Fibroblast of gingiva (primary cell): ENCODE measurements at places on chromosomes 2 and 18.

DNA sequence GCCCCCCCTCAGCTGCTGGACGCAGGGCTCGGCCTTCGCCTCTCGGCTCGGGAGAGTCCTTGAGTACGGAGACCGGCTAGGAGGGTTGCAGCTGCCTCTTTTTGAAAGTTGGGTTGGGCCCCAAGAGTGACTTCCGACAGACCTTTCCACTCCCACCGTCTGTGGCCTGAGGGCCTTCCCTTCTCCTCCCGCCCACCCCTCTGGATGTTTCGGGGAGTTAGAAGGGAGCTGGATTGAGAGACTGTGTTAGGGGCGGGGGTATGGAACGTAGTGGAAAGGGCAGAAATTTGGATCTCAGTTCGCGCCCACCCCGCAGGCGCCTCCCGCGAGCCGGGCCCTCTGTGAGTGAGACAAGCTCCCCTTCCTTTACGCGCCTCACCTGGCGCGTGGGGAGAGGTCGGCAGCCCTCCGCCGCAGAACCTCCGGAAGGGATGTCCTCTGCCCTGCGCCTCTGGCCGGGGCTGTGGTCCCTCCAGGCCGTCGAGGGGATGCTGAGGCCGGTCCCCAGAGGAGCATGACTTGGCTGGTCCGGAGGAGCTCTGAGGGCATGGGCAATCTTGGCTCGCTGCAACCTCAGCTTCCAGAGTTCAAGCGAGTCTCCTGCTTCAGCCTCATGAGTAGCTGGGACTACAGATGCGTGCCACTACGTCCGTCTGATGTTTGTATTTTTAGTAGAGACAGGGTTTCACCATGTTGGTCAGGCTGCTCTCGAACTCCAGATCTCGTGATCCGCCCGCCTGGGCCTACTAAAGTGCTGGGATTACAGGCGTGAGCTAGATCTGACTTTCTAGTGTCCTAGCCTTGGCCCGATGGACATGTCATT is 15.9 kb downstream of the C2orf74 start:
- peak; percentile 28 for DNase-seq

DNA sequence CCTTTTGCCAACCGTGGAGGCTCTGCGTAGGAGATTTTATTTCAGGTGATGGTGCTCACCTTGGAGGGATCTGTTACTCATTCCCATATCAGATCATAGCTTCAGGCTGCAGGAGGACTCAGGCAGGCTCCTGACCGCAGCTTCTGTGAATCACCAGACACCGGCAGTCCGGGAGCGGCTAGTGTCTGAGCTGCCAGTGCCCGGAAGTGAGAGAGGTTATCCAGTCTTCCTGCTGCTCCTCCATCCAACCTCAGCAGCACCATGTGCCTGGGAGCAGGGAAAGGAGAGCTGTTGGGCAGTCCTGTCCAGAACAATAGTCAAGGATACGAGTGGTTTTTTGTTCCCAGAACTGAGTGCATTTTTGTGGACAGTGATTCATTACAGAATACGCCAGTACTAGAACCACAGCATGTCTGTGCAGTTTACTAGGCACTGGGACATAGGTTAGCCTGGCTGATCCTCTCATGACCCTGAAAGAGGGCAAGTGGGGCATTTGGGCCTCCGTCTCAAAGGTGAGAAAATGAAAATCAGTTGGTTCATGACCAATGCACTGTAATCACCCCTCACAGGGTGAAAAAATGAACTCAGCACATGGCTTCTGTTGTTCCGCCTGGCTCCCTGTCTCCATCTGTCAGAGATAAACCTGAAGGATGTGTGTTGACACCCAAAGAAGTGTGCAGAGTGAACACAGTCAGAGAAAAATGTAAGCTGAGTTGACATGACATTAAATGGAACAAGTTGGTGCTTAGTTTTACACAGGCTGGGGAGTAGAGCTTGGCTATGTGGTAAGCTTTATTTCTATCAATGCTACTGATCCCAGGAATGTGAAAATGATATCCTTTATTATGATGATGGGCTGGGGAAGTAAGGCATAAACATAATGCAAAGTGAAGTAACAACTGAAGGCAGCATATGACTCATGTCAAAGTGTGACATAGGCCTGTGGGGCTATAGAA is 12.2 kb downstream of the FHOD3 start:
- peak; percentile 96 for DNase-seq

GRCh38 chr2:80291656-80292055 is 12.9 kb downstream of the LRRTM1 start:
- no peak for DNase-seq

DNA sequence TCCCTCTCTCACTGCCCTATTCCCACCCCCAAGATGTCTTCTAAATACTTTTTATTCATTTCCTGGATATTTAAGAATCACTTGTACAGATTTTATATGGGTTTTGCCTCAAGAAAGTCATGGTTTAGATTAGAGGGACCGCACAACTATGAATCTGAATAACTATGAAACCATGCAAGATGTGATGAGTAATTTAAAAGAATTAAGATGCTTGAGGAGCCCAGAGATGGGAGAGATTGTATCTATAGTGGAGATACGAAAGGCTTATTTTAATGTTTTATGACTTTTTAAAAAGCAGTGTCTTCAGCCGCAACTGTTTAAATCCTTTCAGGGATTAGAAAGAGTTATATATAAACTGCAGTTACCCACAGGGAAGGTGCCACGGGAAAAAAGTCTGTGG is 324.1 kb downstream of the LPIN1 start:
- no peak for DNase-seq

DNA sequence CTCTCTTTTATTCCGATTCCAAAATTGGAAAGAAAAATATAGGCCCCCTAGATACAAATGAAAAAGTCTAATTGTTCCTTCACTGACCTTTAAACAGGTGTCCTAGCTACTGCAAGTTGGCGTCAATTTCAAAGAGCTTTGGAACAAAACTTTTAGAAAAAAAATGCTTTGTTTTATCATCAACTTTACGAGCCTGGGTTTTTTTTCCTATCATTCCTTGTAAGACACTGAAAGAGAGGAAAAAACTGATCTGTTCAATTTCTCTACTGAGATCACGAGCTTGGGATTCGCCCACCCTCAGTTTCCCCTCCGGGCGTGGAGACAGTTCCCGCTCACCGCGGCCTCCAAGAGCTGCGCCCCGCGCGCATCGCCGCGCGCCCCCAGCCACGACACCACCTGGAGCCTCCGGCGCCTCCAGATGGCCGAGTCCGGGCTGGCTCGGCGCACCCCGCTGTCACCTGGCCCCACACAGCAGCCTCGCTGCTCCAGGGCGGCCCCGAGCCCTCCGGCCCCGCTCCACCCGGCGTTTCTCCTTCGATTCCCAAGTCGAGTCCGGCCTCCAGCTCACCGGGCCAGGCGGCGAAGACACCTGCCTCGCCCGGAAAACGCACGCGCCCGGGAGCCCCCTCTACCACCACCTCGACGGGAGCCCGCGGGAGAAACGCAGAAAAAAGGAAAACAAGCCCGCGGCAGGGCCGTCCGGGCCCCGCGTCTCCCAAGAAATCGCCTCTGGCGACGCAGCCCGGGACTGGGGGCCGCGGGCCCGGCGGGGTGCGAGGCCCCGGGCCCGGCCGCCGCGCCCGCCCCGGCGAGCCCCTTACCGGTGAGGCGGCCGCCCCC is 656 bp downstream of the TBC1D8 start:
- no peak for DNase-seq

DNA sequence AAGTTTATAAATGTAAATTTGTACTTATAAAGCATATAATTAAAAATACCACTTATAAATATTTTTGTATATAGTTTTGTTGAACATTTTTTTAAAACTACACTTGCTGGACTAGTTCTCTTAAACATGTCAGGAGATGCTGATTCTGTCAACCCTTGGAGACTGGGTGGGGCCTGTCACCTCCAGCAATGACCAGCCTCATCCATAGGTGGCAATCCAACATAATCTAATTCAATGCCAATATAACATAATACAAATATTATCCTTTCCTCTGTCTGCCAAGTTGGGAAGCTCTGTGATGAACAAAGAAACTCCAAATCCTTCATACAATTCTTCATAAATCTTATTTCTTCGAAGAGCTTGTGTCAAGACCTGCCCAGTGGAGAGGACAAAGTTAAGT is 140.4 kb downstream of the RBMS1 start:
- DNase-seq = no peak

- no peak for DNase-seq
Measured at GRCh38 chr2:232203166-232203891, 175.2 kb upstream of the ALPP start.

- no peak for DNase-seq
Measured at GRCh38 chr18:9404565-9405060, 70.0 kb downstream of the TWSG1 start.

DNA sequence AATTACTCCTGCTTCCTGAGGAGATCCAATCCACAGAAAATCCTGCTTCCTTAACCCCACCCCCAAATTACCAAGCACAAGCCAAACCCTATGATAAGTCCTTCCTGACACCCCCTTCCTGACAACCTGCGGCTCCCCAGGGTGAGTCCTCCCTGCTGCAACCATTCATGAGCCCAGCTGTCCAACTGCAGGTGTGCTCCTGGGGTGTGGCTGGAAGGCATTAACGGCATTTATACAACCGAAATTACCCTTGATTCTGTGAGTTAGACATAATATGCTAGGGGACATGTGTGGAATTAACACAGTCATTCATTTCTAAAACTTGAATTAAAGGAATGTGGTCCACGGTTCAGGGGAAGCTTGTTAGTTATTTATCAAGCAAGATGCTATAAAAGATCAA is 119.0 kb upstream of the ALKAL2 start:
- DNase-seq = no peak

- no peak for DNase-seq
Measured at GRCh38 chr18:29928081-29928480, 1114.5 kb downstream of the DSC3 start.

- DNase-seq = no peak
Measured at GRCh38 chr18:21701621-21702020, 3.0 kb downstream of the ABHD3 start.

DNA sequence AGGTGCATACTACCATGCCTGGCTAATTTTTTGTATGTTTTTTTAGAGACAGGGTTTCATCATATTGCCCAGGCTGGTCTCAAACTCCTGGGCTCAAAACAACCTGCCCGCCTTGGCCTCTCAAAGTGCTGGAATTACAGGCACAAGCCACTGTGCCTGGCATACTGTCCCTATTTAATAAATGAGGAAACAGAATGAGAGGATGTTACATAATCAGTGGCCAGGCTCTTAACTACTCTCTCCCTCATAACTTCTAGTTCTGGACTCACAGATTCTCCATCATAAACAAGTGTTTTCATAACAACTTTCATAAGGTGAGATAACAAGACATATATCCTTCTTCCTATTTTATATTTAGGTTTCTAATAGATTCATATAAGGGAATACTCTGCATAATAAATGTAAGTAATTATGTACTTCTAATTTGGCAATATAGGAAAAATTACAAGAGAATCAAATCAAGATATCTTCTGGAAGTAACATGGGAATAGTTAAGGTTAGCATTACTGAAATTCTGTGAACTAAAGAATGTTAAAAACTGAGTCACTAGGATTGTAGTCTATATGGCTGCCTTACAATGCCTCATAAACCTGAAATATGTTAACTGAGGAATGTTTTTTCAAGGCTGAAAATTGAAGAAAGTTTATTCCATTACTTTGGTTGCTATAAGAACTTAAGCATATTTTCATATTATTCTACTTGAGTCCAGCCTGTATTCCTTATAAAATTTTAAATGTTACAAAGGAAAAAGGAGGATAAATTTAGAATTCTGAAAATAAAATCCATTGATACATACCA is 71.3 kb downstream of the SLC25A12 start:
- no peak for DNase-seq

DNA sequence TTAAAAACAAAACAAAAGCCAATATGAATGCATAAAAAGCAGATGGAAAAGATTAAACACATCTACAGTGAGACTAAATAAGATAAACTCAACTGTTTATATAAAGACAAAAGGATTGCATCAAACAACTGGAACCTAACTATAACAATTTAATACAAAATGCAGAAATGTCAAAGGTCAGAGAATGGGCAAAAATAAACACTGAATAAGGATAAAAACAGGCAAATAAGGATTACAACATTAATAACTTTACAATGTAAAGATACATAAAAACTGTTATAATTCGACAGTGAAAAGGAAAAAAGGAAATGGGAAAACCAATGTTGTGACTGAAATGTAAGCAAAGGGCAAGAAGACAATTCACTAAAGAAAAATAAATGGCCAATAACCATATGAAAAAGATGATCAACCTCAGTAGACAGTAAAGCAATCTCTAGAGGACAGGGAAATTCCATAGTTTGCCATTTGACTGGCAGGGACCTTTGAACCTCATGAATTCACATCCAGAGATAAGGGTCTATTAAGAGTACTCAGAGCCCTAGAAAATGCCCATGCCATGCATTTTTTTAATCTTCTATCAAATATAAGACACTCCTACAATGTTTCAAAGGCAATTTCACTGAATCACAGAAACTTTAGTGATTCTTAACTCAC is 83.7 kb downstream of the TMEM131 start:
- peak; percentile 35 for DNase-seq

DNA sequence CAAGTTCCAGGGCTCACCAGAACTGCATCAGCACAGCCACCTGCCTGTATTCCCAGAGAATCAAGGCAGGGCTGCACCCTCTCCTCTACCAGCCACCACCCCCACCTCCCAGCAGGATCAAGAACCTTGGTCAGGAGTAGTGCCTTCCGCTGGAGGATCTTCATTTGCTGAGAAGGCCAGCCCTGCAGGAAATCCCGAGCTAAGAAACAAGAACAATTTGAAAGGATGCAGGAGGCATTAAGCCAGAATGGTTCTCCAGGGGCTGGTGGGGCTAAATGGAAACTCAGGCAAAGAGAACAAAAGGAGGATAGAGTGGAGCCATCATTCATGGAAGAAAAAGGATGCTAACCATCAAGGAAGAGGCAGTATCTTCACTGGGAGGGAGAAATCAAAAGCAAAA is 147.3 kb upstream of the SLC14A2 start:
- DNase-seq = no peak

DNA sequence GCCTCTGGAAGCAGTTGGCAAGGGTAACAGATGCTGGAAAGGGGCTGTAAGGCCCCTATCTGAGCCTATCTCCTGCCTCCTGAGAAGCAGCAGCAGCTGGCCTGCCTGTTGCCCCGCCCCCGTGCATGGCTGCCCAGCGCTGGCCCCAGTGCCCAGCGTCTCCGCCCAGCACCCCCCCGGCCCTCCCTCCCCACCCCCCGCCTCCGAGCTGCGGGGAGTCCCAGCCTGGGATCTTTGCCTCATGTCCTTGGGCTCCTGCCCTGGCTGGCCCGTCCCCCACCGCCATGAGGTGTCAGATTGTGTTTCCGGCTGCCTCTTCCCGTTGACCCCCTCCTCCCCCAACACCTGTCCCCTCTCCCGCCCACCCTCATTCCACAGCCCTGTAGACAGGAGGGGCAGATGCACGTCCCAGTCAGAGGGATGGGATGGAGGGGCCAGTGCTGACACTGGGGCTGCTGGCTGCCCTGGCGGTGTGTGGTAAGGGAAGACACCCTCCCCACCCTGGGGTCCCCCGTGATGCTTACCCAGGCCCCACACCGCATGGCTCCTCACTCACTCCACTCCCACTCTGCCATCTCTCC is at the start of gene CHRND:
Gene CHRND, plus strand, starts transcription at position 370 of the 581 bp plus-strand sequence. Its CDS starts 56 bp downstream, at position 426.
- DNase-seq = no peak

- DNase-seq = no peak
Measured at GRCh38 chr2:8298783-8299182, 383.1 kb upstream of the ID2 start.

GRCh38 chr2:206736935-206737334 is 18.7 kb upstream of the DYTN start:
- DNase-seq = no peak

GRCh38 chr2:145292166-145292565 is 772.2 kb upstream of the ZEB2 start:
- no peak for DNase-seq

GRCh38 chr2:101428422-101429176 is 41.3 kb upstream of the CREG2 start:
- no peak for DNase-seq
